ENCODE measurements at places on chromosomes 6 and 20.

GRCh38 chr20:1003920-1004697 is 2.0 kb upstream of the RSPO4 start:
- DNase-seq, result no peak

- DNase-seq, result no peak
Observed at GRCh38 chr6:37882292-37882691, 62.8 kb downstream of the ZFAND3 start.

GRCh38 chr6:3587660-3588059 is 130.8 kb upstream of the SLC22A23 start:
- no peak for DNase-seq

- DNase-seq, result no peak
Observed at GRCh38 chr20:44199877-44200276, 10.7 kb downstream of the OSER1 start.
